Stimulated activated CD4-positive, alpha-beta T cell treated with anti-CD3 and anti-CD28 coated beads, Interleukin-4, amount 100 ng/mL, for 48 hours (primary cell): ENCODE measurements at places on chromosomes 6 and 20.
A peak's percentile ranks its signal among the peaks of the same experiment; 100 is the strongest.

DNA sequence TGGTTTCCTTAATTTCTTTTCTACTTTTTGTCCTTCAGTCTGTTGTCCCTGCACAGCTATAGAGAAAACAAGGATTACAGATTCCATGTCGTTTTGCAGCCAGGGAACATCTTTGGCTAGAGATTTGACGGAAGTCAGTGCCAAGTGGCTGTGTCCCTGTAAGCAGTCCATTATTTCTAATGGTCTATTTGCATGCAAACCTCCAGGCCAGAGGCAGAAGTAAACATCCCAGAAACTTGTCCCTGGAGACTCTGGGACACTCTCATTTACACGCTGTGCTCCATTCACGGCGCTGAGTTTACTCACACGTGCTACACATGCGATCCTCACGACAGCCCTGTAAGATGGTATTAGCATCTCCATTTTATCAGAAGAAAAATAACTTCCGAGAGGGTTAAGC, 355.5 kb downstream of the PRKN start:
- no peak for DNase-seq

DNA sequence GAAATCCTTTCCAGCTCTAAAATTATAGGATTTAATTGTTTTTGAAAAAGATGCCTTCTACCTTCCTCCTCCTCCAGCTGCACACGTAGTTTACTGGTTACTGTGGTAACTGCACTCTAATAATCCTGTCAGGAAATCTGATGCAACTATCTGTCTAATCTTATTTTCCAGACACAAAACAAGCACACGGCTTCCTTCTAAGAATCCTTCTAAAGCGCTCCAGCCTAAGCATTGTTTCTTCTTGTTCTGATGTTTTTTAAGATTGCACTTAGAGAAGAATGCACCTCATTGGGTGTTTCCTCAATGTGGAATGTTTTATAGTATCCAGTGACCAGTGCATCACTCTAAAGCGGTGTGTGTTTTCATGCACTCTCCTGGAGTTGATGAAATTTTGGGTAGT, 63.6 kb downstream of the CARMIL1 start:
- no peak for DNase-seq

DNA sequence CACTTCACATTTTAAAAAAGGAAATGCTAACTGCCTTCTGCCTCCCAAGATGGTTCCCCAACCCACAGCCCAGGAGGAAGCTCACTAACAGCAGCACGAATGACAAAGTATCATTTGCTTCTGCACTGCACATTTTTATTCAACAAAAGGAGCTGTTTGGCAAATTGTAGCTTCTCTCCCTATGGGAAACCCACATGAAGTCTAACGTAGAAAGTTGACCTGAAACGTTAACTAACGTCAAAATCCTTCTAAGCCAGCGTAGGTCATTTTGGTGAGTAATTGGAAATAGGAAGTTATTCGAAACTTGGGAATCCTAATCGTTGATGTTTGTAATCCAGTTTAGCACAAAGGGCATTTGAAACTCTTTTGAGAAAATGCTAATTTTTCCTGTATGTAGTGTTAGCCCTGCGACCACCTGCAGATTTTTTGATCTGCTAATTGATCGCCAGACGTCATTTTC, 2.9 kb downstream of the SALL4 start:
- DNase-seq = no peak

GRCh38 chr20:2405693-2406065, 25.0 kb downstream of the TGM6 start:
- no peak for DNase-seq

DNA sequence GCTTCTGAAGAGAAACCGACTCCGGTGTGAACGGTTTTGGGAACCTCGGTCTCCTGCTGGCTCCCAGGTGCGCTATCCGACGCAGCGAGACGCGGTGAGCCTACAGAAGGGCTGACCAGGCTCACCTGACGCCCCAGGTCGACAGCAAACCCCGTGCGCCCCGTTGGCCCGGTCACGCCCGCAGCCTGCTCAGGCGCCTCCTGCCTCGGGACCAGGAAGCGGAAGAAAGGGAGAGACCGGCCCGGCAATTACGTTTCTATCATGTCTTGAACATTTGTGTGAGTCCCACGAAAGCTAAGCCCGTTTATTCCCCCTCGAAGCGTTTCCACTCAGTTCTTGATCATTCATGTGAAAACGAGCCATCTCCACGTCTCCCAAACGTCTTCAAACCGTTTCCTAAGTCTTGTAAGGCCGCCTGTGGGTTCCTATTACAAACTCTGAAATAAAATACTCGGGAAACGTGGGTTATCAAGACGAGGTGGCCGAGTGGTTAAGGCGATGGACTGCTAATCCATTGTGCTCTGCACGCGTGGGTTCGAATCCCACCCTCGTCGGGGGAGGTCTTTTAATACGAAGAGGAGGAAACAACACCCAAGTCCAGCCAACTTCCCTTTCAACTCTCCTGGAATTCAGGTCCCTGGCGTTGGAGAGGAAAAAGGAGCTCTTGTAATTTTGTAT, 150.5 kb upstream of the PRSS16 start:
- DNase-seq = peak; percentile 58

DNA sequence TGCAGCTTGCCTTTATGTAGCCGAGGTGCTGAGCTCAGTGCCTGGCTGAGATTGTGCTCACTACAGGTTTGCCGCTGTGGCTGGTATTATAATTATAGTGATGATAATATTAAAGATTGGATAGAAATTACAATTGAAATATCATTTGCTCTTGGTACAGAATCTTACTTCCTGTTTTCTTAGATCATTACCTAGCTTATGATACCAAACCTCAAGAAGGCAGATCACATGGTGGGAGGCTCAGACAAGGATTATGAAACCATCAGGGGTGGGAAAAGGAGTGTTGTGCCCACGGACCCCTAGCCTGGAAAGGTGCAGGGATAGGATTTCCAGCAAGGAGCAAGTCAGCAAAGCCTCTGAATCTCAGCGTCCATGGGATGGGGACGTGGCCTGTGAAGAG, 70.6 kb downstream of the IGF2R start:
- no peak for DNase-seq

GRCh38 chr6:15882915-15883314, 220.1 kb upstream of the DTNBP1 start:
- DNase-seq = no peak

- no peak for DNase-seq
Measured at GRCh38 chr6:117505311-117505710, 22.8 kb downstream of the DCBLD1 start.

- no peak for DNase-seq
Measured at GRCh38 chr20:38762174-38762573, 13.9 kb downstream of the ACTR5 start.

- no peak for DNase-seq
Measured at GRCh38 chr20:49690899-49691620, 22.6 kb downstream of the B4GALT5 start.

DNA sequence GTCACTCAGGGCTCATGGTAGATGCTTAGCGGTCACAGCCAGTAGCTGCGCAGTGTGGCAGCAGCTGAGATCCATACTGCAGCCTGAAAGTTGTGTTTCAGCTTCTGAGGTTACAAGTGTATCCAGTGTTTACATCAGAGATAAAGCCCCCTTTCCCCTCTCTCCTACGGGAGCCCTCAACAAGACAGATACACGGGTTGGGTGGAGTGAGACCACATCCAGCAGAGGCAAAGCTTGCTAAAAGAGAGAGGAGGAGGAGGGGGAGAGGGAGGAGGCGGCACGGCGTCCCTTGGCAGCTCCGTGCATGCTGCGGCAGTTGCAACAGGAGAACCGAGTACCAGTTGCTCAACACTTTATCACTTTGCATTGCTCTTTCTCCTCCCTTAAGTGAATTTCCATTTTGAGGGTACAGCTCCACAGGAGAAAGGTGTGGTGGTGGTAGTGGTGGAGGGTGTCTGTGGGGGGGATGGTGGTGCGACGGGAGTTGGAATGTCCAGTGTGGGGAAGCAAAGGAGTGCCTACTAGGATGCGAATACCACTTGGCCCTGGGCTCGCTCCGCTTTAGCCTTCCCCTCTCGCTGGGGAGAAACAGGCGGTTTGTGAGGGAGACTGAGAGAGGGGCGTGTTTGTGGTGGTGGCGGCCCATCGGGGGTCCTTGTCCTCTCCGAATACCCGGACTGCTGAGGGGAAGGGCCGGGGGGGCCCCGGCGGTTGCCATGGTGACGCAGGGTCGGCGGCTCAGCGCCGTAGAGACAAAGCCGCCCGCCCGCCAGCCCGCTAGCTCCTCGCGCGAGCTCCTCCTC, 405 bp upstream of the RNF182 start:
- DNase-seq = no peak

GRCh38 chr6:25363427-25363826, 84.3 kb downstream of the CARMIL1 start:
- no peak for DNase-seq

DNA sequence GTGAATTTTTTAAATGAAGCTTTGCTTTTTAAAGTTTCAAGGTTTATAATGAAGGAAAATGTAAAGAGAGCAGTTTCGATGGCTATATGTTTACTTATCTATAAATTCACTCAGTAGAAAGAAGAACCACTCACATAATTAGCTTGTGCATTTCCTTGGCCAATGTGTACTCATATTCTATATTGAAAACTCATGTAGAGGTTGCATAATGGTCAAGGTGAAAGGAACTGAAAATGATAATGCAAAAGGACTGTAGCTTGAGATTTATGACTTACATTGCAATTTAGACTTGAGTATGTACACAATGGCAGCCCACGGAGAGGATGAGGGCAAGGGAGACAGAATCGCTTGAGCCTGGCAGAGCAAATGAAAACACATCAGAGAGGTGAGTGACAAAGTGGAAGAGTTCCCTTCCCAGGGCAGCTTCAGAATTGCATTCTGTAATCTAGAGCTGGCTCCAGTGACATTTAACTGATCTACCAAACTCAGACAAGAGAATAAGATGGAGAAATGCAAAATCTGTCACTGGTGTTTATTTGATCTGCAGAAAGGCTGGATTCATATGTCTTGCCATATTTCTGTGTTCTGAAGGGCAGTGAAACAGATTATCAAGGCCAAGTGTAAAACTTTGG, 191.8 kb downstream of the TMEM200A start:
- no peak for DNase-seq

GRCh38 chr20:47914792-47915191, 129.5 kb upstream of the SULF2 start:
- DNase-seq = no peak

DNA sequence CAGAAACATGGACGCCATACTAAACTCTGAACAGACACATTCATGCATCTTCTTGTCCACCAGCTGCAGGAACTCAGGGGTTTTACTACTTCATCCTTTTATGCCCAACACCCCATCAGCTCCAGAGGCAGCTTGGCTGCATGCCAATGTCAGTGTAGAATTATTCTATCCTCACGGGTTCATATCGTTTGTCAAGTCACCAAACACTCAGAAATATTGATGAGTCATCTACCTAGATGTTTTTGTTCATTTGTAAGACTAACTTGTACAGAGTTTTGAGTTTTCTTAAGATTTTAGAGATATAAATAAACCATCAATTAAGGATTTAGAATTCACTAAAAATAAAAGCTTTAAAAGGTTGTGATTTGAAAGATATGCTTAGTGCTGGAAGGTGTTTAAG, 590.7 kb upstream of the FLRT3 start:
- no peak for DNase-seq

DNA sequence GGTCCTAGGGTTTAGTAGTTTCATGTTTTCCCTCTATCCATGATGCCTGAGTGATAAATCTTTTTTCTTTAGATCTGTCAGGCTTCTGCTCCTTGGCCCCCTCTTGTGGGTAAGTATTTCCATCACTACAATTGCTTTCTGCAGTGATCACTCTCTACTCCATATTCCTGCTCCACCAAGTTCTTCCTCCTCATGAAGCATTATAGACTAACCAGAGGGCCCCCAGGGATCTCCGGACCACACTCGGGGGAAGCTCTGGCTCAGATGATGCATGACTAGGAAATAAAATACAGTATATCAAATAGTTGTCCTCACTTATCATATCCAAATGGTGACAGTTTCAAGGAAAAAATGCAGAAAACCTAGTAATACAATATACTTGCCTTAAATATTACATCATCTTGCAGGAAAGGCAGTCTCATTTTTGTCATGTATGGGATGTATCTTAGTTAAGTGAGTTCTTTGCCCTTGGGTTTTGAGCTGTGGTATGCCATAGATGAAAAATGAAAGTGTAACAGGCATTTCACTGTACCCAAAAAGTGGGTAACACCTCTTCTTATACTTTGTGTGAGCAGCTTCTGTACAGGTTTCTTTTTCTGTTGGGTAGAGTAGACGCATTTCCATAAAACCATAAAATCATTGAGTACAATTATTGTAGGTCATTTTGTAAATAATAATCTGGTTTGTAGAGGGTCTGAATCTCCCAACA, 200.9 kb upstream of the EYA4 start:
- DNase-seq = no peak

DNA sequence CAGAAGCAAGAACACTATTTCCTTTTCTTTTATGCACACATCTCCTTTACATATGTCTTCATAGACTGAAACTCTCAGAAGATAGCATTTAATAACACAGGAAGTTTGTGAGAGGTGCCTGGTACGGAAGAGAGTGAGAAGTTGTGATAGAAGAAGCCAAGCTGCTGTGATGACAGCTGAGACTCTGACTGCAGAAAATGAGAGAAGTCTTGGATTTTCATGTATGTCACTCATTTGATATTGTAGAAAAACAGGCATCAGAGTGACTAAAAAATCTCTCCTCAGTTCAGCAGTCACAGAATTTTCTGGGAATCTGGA, 154.9 kb upstream of the BMP2 start:
- no peak for DNase-seq

GRCh38 chr6:166194914-166195859, 27.5 kb upstream of the TBXT start:
- DNase-seq = no peak
